Inflammatory macrophage (primary cell): ENCODE measurements at places on chromosomes 5 and 9.

DNA sequence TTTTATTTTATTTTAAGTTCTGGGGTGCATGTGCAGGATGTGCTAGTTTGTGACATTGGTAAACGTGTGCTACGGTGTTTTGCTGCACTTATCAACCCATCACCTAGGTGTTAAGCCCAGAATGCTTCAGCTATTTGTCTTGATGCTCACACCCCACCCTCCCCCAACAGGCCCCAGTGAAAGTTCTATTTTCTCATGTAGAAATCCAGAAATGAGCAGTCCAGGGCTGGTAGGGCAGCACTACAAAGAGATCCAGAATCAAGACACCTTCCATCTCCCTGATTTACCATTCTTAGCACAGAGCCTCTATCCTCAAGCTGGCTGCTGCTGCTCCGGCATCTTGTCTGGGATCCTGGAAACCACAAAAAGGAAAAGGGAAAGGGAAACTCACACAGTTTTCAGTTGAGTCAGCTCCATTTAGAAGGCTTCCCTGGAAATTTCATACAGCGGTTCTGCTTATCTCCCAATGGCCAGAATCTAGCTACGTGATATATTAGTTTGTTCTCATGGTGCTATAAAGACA lies 85.4 kb upstream of the SMARCA2 start:
- DNase-seq = no peak

DNA sequence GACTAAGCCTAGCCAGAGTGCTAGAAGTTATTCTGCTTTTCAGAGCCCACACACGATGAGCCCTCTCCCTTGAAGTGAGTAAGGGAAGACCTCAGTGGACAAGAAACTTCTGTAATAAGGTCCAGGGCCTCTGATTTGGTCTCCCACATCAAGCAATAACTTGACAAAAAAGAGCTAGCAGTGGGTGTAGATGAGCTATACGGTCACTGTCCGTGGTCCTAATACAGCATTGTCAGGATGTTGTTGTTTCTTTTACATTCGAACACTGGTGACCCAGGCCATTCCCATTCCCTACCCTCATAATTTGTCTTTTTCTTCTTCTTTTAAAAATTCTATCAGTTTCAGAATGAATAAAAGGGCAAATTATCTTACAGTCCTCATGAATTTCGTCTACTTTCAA lies 5.2 kb downstream of the PCSK1 start:
- no peak for DNase-seq

GRCh38 chr9:136726631-136727191 lies 14.3 kb downstream of the DIPK1B start:
- DNase-seq = peak; percentile 46

- DNase-seq = no peak
Observed at GRCh38 chr9:99300603-99301002, 78.5 kb downstream of the SEC61B start.

- no peak for DNase-seq
Observed at GRCh38 chr5:173328844-173329490, 753 bp upstream of the STC2 start.

DNA sequence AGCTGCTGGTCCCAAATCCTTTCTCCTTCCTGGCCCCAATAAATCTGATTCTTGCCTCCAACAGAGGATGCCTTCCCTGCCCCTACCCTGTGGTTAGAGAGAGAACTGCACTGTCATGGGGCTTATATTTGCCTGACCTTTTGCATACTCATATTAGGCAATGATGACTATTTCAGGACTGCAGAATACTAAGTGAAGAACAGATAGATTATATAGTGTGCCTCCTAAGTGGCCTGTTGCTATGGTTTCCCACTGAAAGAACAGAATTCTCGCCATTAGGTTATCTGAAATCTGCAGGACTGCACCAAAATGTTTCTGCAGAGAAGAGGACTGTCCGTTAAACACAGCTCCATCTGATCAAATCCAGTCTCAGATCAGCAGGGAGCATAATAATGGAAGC lies 87.3 kb upstream of the CCNG1 start:
- DNase-seq = peak; percentile 61

- no peak for DNase-seq
Observed at GRCh38 chr5:105167092-105167491, 1604.5 kb upstream of the NUDT12 start.

DNA sequence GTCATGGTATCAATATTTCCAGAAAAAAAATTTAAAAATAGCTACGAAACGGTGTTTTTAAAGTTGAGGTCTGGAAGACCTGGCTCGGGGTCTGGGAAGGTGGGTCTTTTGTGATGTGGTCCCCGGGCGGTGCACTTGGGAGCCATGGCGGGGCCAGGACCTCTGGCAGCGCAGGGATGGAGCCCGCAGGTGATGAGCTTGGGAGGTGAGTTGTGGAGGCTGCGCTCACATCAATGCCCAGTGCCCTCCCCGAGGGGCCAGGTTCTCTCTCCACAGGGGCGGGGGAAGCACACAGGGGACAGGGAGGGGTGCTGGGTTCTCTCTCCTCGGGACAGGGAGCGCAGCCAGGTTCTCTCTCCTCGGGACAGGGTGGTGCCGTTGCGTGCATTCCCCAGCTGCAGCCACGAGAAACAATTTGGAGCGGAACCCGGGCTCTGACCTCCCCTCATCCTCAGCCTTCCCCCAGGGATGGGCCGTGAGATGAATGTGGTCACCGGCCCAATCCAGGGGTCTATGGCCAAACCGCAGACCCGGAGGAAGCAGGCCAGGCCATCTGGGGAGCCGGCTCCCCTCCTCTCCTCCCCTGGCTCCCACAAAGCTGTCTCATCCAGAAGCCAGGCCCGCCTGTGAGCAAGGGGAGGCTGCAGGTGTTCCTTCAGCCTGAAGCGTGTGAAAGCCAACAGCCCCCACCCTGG lies 25.8 kb downstream of the DBH start:
- DNase-seq = no peak

DNA sequence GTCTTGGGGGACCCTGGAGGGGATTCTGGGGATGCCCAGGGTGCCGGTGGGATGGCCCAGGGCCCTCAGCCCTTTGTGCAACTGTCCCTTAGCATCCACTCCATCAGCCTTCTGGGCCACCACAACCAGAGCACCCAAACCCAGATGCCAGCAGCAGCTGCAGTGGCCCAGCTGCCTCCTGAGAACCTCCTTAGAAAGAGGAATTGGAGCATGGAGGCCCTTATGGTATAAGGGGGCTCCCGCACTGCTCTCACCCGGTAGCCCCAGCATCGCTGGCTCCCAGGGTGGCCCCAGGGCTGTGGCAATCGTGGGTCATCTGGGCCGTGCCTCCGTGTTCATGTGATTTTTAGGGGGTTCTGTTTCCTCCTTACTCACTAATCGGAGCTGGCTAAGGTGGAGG lies 463.3 kb downstream of the ICE1 start:
- DNase-seq = no peak
